ENCODE measurements at places on chromosomes 5 and 9. TPM values are rescaled to one million over a fixed set of nuclear protein-coding genes. Genes with fewer than 3 reads are reported as not detected.

Gene CBY3
- not detected for total RNA-seq

Gene BTNL8
- not detected for total RNA-seq

Gene GFI1B
- total RNA-seq: not detected

Gene SPATA31D4
- total RNA-seq: not detected

DNA sequence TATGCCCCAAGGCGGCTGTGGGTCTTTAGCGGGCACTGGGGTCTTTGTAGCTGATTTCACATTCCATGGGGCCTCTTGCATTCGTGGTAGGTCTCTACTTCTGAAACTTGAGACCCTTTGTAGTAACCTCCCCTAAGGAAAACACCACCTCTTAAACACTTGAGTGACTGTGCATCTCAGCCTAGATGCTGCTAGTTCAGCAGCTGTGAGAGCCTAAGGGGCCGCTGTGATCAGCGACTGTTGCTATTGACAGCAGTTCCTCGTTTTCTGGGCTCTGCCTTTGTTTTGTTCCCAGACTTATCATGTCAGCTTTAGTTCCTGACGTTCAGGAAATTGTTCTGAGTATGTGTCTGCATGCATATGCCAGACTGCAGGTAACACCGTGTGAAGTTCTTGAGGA is 171.2 kb downstream of the HSPA4 start:
- no peak for DNase-seq

DNA sequence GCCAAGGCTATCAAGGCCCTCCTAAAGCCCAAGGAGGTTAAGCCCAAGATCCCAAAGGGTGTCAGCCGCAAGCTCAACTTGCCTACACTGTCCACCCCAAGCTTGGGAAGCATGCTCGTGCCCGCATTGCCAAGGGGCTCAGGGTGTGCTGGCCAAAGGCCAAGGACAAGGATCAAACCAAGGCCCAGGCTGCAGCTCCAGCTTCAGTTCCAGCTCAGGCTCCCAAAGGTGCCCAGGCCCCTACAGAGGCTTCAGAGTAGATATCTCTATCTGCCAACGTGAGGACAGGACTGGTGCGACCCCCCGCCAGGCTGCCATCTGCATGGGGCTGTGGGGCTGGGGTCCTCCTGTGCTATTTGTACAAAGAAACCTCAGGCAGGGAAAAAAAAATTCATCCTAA is 3.3 kb downstream of the HOMER1 start:
- DNase-seq: no peak

All from kidney epithelial cell (primary cell).